ENCODE measurements at places on chromosomes 5 and 9.

GRCh38 chr5:124630767-124631704 is 115.4 kb downstream of the ZNF608 start:
- DNase-seq: no peak

DNA sequence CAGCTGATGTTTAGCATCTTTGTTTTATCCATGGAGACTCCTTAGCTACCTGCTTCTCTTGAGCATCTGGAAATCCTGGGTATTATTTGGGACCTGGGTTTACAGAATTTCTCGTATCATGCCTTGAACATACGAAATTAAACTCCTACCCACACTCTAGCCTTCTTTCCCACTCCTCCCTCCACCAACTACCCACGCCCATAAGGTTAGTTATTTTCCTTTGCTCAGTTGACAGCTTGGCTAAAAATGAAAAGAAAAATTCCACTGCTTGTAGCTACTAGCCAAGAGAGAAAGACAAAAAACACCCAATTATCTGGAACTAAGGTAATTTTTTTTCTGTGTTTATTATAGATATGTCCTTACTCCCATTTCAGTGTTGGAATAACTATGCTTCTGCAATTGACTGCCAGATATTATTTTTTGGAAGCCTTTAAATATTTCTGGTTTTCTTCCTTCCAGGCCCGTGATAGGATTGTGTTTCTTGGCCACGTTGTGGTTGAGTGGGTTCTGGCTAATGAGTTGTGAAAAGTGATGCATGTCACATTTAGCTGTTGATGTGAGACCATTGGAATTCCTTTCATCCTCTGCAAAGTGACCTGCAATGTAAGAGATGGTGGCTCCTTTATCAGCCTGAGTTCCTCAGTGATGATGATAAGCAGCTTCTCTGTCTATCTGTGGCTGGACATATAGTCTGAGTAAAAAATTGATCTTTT is 308.1 kb downstream of the LRRC70 start:
- DNase-seq: no peak

DNA sequence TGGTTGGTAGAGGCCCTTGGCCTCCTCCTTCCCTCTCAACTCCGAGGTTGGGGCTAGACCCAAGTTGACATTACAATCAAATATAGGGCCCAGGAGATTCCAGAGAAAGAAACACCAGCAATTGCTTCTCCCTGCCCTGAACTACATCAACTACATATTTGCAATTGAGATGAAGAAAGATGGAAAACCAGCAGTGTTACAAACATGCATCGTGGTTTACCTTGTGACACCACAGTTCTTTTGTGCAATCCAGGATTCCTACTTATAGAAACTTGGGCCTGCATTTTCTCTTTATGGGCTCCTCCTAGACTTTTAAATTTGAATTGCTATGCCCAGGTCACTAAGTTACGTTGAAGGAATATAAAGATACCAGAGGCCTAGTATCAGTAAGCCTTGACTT is 126.7 kb downstream of the DCP2 start:
- no peak for DNase-seq

DNA sequence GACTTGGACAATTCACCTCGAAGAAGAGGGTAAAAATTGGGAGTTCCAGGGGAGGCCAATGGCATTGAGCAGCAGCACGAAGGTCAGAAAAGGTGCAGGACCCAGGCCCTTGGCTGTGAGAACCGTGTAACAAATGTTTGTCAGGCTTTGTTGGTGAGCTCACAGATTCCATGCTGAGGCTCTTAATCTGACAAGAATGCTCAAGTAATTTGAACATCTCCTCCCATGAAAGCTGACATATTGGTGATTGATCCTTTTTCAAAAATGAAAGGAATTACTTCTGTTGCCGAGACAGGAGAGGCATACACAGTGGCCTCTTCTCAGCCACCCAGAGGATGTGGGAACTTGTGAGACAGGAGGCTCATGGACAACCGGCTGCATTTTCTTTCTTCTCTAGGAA is 11.6 kb downstream of the RAI14 start:
- no peak for DNase-seq

GRCh38 chr5:132501961-132502931 is 11.7 kb upstream of the IRF1 start:
- DNase-seq: no peak

DNA sequence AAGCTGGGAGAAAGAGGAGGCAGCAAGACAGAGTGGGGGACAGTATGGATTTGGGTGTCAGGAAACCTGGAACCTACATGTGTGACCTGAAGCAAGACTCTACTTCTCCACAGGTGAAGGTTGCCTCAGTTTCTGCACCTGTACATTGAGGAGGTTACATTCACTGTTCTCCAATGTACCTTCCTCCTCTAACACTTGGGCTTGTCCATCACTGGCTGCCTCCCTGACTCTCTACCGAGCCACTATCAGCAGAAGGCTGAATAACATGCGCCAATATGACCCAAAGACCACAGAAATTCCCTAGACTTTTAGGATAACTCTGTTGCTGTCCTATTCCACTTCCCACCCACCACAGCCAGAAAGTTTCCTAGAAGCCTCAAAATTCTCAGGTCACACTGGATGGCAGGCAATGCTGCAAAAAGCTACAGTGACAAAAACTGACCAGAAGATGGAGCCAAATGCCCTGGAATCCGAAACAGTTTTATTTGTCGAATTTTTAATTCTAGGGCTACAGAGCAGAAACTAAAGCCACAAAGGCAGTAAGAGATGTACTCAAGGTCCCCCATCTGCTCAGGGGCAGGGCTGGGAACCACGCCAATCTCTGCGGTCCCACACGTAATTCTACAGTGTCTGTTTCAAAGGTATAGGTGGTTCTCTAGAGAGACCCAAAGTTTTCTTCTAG is 64.4 kb downstream of the FAM114A2 start:
- DNase-seq: no peak

- DNase-seq: no peak
Observed at GRCh38 chr5:170523830-170524229, 20.0 kb downstream of the KCNIP1 start.

DNA sequence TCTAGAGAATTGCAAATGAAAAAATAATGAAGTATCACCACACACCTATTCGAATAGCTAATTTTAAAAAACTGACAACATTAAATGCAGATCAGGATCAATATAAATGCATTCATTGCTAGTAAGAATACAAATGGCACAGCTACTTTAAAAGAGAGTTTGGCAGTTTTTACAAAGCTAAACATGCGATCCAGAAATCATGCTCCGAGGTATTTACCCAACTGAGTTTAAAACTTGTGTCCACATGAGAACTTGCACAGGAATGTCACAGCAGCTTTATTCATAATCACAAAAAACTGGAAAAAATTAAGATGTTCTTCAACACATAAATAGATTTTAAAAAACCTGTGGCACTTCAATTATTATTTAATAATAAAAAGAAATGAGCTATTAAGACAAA is 345.5 kb upstream of the TRPC7 start:
- DNase-seq: no peak

GRCh38 chr9:107700847-107701246 is 211.3 kb upstream of the KLF4 start:
- DNase-seq: no peak

DNA sequence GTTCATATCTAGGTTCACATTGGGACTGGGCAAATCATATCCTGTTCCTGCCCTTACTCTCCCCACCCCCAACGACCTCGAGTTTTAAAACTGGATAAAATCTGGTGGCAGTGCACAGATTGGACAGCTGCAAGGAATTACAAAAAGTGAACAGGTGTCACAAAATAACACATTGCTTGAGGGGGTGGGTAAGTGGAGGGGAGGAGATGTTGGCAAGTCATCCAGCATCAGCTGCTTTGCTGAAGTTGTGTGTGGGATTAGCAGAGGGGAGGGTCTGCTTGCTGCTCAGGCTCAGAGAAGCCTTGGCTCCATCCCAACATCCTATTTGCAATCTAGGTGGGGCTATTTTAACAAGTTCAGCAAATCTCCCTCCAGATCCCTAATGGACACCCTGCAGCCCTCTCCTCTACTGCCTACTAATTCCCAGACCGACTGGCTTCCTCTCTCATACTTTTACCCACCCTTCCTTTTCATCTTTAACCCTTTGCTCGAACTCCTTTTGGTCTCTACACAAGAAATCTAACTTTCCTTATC is 39.8 kb upstream of the SLC24A2 start:
- no peak for DNase-seq

GRCh38 chr9:109052416-109052815 is 39.1 kb upstream of the CTNNAL1 start:
- DNase-seq: no peak

GRCh38 chr9:95409650-95410426 is 92.3 kb upstream of the FANCC start:
- no peak for DNase-seq
